Nephron progenitor cell (in vitro differentiated cells): ENCODE measurements at places on chromosomes 1 and 21.
A peak's percentile ranks its signal among the peaks of the same experiment; 100 is the strongest.

- DNase-seq = no peak
Measured at GRCh38 chr1:206112600-206113301, 4.4 kb downstream of the AVPR1B start.

- DNase-seq = no peak
Measured at GRCh38 chr1:43446881-43447835, 6.6 kb downstream of the HYI start.

- DNase-seq = no peak
Measured at GRCh38 chr21:42677339-42678321, 24.2 kb downstream of the PDE9A start.

GRCh38 chr1:1343811-1344421 is 5.3 kb downstream of the DVL1 start:
- no peak for DNase-seq

GRCh38 chr1:175665616-175666015 is 77.8 kb downstream of the TNR start:
- no peak for DNase-seq

- no peak for DNase-seq
Measured at GRCh38 chr1:11831945-11832725, 15.4 kb downstream of the NPPA start.

- no peak for DNase-seq
Measured at GRCh38 chr1:205013683-205014367, 29.2 kb upstream of the CNTN2 start.

DNA sequence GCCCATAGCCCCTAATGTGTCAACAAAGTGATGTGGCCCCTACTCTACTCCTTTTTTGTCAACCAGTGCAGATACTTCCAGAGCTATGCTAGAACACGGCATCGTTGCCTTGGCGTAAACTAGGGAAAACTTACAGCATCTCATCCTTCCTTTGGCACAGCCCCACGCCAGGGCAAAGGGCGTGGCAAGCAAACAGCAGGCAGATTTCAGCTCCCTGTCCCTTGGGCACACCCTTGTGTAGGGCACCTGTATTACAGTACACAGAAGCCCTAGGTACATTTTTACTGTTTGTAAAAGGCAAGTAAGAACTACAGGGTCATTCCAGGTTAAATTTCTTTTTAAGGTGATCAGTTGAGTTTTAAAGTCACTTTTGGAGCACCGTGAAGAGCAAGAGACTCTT is 29.3 kb downstream of the PRDX6 start:
- DNase-seq = no peak

DNA sequence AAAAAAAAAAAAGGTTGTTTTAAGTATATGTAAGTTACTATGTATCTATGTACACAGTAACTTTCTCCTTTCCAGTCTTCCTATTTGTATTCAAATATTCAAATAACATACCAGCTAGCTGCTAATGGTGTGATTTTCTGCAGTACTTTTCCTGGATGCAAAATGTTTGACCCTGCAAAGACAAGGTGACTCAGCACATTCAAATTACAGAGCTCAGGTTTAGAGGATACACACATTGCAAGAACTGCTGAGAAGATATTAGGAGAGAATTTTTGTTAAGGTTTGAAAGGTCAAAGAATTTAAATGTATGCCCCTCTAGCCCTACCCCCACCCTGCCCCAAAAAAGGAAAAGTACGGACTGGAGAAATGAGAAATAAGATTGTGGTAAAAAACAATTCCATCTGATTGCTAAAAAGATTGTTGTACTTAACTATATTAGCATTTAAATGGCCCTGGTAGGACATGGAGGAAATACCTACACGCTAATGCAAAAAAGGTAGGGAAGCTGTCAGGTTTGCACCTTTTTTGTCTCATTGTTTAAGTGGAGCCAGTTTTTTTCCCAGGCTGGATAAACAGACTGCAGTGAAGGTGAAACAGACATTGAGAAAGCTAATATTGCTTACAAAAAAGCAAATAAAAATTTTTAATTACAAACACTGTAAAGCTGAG is 45.6 kb downstream of the ZNF281 start:
- DNase-seq = no peak

GRCh38 chr21:38327984-38328383 is 71.2 kb downstream of the KCNJ15 start:
- no peak for DNase-seq

DNA sequence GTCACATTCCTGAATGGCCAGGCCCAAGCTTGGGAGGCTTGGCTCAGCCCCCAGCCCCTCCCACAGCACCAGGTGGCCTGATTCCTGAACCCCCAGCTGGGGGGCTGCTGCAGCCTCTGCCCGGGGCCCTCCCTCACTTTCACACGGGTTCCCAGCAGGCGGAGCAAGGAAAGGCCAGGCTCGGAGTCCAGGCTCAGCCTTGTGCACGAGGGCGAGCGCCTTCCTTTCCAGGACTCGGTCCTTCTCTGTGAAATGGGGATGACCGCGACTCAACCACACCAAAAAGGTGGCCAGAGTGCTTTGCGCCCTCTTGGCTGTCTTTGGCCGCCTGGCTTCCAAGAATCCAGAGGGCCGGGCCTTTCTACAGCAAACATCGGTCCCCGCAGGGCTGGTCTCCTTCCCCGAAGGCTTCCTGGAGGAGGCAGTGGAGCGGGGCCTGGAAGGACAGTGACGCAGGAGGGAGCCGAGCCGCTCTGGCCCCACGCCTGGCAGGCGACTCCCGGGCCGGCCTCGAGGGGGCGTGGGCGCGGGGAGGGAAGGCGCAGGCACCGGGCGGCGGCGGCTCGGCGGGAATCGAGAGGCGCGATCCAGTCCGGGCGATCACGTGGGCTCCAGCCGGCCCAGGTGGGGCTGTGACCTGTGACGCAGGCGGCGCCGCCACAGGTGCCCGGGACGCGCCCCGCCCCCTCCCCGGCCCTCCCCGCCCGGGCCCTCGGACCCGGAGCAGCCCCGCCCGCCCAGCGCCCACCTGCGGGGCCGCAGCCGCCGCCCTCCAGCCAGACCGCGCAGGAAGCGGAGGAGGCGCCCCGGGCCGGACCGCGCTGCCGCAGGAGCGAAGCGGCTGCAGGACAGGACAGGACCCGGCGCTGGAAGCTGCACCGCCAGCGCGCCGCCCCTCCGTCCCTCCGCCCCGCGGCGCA is at the start of gene ARHGEF16:
Gene ARHGEF16 (plus strand): TSS at position 775 of the 920 bp plus-strand sequence. CDS start 8,420 bp downstream, outside the sequence.
- DNase-seq = peak; percentile 79

- DNase-seq = no peak
Measured at GRCh38 chr1:8239039-8239305, 78.9 kb upstream of the SLC45A1 start.

GRCh38 chr21:33078907-33079582 is 9.1 kb downstream of the OLIG1 start:
- no peak for DNase-seq
